ENCODE measurements at places on chromosomes 12 and 14.

DNA sequence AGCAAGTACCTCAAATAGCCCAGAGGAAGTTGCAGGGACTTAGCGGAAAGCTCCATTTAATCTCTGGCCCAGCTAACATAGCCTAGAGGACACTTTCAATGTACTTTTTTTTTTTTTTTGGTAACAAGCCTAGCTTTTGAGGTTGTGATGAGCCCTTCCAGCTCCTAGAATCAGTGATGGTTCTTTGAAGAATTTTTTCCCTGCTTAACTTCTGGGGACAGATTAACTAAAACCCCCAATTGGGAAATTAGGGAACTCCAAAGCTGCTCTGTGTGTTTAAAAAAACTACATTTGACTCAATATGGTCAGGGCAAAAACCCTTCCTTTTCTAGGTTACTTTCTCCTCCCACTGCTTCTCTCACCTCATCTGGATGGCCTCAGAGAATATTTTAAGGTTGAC is 23.9 kb upstream of the ITGA5 start:
- DNase-seq, result no peak

GRCh38 chr12:4074129-4074528 is 199.4 kb upstream of the CCND2 start:
- no peak for DNase-seq

- no peak for DNase-seq
Observed at GRCh38 chr14:69083181-69083580, 69.7 kb downstream of the DCAF5 start.

GRCh38 chr12:123011701-123012100 is 31.2 kb downstream of the ARL6IP4 start:
- DNase-seq, result no peak
